ENCODE measurements at places on chromosomes 6 and 20. TPM values are rescaled to one million over a fixed set of nuclear protein-coding genes. Genes with fewer than 3 reads are reported as not detected.

The DACT2 gene
- 1.3 TPM for total RNA-seq

The RAB44 gene
- total RNA-seq: not detected

The IYD gene
- total RNA-seq: not detected

The NMBR gene
- total RNA-seq: 6.6 TPM

The CYP21A2 gene
- total RNA-seq: not detected

The PRRC2A gene
- 94.8 TPM for total RNA-seq

The NRSN1 gene
- total RNA-seq: 31.6 TPM

The NKX2-4 gene
- not detected for total RNA-seq

The GPSM3 gene
- 0.63 TPM for total RNA-seq

The SYNGAP1 gene
- total RNA-seq: 48.8 TPM

The RHAG gene
- total RNA-seq: 0.31 TPM

The GLP1R gene
- not detected for total RNA-seq

The HAO1 gene
- total RNA-seq: not detected

The KIAA0408 gene
- 120 TPM for total RNA-seq

The NUP153 gene
- total RNA-seq: 58.8 TPM

The PACRG gene
- 8.5 TPM for total RNA-seq

Data from parietal lobe (tissue), 2 donors.